ENCODE measurements at places on chromosomes 12 and 14. TPM values are rescaled to one million over a fixed set of nuclear protein-coding genes. Genes with fewer than 3 reads are reported as not detected.

The FAM186B gene
- total RNA-seq: 1.6 TPM

The KRT72 gene
- total RNA-seq: not detected

The LIN52 gene
- total RNA-seq: 7.0 TPM

The KCNC2 gene
- total RNA-seq: not detected

GRCh38 chr14:55291480-55292081 lies 20.4 kb downstream of the FBXO34 start:
- no peak for DNase-seq

GRCh38 chr12:26331960-26332359 lies 136.6 kb downstream of the SSPN start:
- DNase-seq: no peak

- no peak for DNase-seq
Measured at GRCh38 chr12:16187660-16188059, 89.8 kb downstream of the SLC15A5 start.

DNA sequence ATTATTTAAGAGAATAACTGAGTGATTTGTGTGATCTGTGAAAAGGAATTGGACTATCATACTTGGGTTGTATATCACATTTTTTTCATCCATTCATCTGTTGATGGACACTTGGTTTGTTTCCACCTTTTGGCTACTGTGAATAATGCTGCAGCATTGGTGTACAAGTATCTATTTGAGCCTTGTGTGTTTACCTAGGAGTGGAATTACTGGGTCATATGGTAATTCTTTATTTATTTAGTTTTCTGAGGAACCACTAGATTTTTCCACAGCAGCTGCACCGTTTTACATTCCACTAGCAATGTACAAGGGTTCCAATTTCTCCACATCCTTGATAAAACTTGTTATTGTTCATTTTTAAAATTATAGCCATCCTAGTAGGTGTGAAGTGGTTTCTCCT lies 56.1 kb downstream of the APAF1 start:
- DNase-seq: no peak

- DNase-seq: no peak
Measured at GRCh38 chr12:92462049-92462448, 240.7 kb upstream of the PLEKHG7 start.

- DNase-seq: no peak
Measured at GRCh38 chr12:95951515-95951914, 8.4 kb downstream of the AMDHD1 start.

GRCh38 chr14:101595887-101596721 lies 34.8 kb downstream of the DIO3 start:
- no peak for DNase-seq

DNA sequence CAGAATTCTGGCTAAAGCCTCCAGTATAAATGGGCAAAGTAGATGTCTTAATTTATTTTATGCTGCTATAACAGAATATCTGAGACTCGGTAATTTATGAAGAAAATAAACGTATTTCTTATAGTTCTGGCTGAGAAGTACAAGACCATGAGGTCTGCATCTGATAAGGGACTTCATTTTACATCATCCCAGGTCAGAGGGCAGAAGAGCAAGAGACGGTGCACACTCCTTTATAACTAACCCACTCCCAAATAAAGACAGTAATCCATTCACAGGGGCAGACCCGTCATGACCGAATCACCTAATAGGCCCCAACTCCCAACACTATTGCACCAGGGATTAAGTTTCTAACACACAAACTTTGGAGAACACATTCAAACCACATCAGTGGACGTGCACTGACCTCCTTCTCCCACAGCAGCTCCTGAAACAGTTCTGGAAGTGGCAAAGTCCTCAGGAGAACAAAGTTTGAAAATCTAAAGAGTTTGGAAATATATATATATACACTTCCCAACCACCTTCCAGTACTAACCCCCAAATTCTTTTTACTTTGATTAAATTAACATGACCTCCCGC lies 116.5 kb downstream of the MED13L start:
- no peak for DNase-seq

- DNase-seq: no peak
Measured at GRCh38 chr12:44098786-44099185, 262.9 kb downstream of the TMEM117 start.

Data from cardiac muscle cell (in vitro differentiated cells and primary cell).